Activated T-cell treated with anti-CD3 and anti-CD28 coated beads, Interleukin-2, amount 50 U/mL, for 4 hours (primary cell): ENCODE measurements at places on chromosomes 3 and 15. TPM values are rescaled to one million over a fixed set of nuclear protein-coding genes. Genes with fewer than 3 reads are reported as not detected.

The TMEM212 gene
- total RNA-seq: not detected

The CACNA1D gene
- 0.51 TPM for total RNA-seq

The CELSR3 gene
- total RNA-seq: 12.3 TPM

The CASR gene
- 0.08 TPM for total RNA-seq

The CPNE9 gene
- total RNA-seq: not detected

The FBXW12 gene
- total RNA-seq: not detected

The TMCO5A gene
- total RNA-seq: not detected

The GAP43 gene
- total RNA-seq: not detected

The VGLL4 gene
- total RNA-seq: 30.0 TPM

The CHL1 gene
- total RNA-seq: not detected

The SYNPR gene
- not detected for total RNA-seq

The DLEC1 gene
- total RNA-seq: 0.16 TPM

The CYP1A1 gene
- total RNA-seq: 0.90 TPM

The ZPLD1 gene
- not detected for total RNA-seq

The IREB2 gene
- total RNA-seq: 56.1 TPM

The FEZF2 gene
- not detected for total RNA-seq

The METTL6 gene
- 19.6 TPM for total RNA-seq

The SNTN gene
- total RNA-seq: not detected

The GOLGA8G gene
- not detected for total RNA-seq

The ROBO2 gene
- not detected for total RNA-seq

The OXTR gene
- 0.41 TPM for total RNA-seq

The CGNL1 gene
- total RNA-seq: 0.05 TPM

The ZNF502 gene
- total RNA-seq: 2.3 TPM

The SHQ1 gene
- 44.4 TPM for total RNA-seq

The ISL2 gene
- total RNA-seq: not detected

The EOMES gene
- total RNA-seq: 6.1 TPM

The PSMD6 gene
- total RNA-seq: 214 TPM

The BBX gene
- 42.8 TPM for total RNA-seq

The IL17RB gene
- total RNA-seq: 0.73 TPM

The SLC12A1 gene
- not detected for total RNA-seq

The TF gene
- total RNA-seq: 8.2 TPM

The WDR49 gene
- total RNA-seq: not detected

The WDR48 gene
- 31.3 TPM for total RNA-seq

The ARHGEF26 gene
- not detected for total RNA-seq

The TERB2 gene
- total RNA-seq: not detected

The ZNF662 gene
- 1.0 TPM for total RNA-seq

The SHC4 gene
- total RNA-seq: 2.3 TPM

The HYAL1 gene
- 0.24 TPM for total RNA-seq

The AP4E1 gene
- 13.1 TPM for total RNA-seq
